ENCODE measurements at places on chromosomes 5 and 9.

- DNase-seq = peak; percentile 36
Measured at GRCh38 chr5:134224888-134225779, 739 bp downstream of the PPP2CA start.

- no peak for DNase-seq
Measured at GRCh38 chr5:11467588-11467987, 436.7 kb downstream of the CTNND2 start.

GRCh38 chr9:71681104-71681707 lies 87.1 kb downstream of the CEMIP2 start:
- DNase-seq = no peak

GRCh38 chr5:123037104-123037418 lies 536 bp upstream of the PPIC start:
- no peak for DNase-seq

DNA sequence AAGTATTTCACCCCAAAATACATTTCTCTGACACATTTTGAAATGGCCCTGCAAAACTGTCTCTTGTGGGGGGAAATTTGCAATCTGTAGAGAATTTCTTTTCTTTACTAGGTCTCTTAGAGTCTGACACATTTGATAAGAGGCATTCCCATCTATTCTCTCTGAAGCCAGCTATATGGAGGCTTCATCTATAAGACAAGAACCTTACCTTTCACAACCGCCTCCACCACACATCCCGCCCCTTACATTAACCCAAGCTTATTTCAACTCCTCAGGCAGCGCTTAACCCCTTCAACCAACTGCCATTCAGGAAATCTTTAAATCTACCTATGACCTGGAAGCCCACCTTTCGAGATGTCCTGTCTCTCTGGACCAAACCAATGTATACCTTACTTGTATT lies 829.5 kb downstream of the TLE4 start:
- DNase-seq = no peak

- DNase-seq = no peak
Measured at GRCh38 chr9:15475923-15476536, 34.7 kb downstream of the PSIP1 start.

GRCh38 chr9:136133959-136134484 lies 15.3 kb upstream of the TMEM250 start:
- DNase-seq = no peak

- peak; percentile 33 for DNase-seq
Measured at GRCh38 chr5:145946112-145946861, 9.9 kb downstream of the SH3RF2 start.

Measured in activated CD4-positive, alpha-beta T cell treated with anti-CD3 and anti-CD28 coated beads, Interleukin-2, amount 50 U/mL, for 24 hours (primary cell).